WTC11 (cell line): ENCODE measurements at places on chromosomes 5 and 9. TPM values are rescaled to one million over a fixed set of nuclear protein-coding genes. Genes with fewer than 3 reads are reported as not detected.

QRFP gene
- total RNA-seq, result not detected in 3 replicates

ARHGAP26 gene
- total RNA-seq, result 19.1 to 22.3 TPM (median 21.8 TPM) in 3 replicates

RABGAP1 gene
- total RNA-seq, result 38.1 to 42.9 TPM (median 41.1 TPM) in 3 replicates

GRCh38 chr5:126062398-126063221 is 360.6 kb upstream of the GRAMD2B start:
- no peak for DNase-seq

GRCh38 chr9:80062567-80062966 is 490.8 kb downstream of the TLE4 start:
- DNase-seq, result no peak

- DNase-seq, result no peak
These were observed 382.2 kb upstream of the TLE4 start for GRCh38 chr9:79189511-79189924.

- DNase-seq, result no peak
These were observed 47.7 kb downstream of the MARCHF11 start for GRCh38 chr5:16131878-16132277.

DNA sequence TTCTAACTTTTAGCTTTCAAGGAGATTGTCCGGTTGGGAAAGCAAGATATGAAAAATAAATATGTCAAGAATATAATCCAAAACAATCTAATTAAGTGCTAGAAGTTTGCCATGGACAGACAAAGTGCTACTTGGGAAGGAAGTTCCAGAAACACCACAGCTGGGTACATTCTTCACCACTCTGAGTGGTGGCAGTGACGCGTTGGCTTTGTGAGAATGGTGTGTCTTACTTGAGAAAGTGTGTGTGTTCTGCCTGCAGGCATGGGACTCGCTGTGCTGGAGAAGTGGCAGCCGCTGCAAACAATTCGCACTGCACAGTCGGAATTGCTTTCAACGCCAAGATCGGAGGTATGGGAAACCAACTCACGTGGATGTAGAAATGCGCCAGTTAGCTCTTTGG is 177.2 kb downstream of the PCSK5 start:
- DNase-seq, result no peak

DNA sequence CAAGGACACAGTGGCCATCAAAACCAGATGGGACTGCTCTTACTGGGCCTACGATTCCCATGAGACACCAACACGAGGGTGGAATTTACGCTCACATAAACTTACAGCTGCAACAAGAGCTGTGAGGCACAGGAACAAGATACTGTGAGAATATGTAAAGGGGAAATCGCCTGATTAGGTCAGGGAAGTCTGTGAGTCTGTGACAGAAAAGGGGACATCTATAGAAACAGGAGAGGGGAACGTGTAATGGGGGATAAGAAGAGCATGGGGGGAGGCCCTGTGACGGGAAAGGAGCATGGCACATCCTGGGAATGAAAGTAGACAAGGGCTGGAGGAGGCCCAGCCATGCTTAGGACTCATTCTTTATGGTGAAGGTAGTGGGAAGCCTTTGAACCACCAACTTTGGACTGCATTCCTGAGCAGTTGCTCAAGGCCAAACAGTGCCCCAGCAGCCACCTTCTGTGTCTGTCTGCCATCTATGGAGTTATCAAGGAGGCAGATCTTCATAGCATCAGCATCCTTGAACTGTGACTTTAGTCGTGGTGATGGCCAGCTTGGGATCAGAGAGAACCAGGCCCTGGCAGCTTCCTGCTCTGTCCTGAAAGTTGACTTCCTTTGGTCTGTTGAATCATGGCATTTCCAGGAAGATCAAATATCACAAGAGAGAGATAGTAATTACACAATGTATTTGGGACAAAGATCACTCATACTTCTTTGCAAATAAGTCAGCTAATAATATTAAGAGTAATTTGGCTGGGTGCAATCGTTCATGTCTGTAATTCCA is 87.9 kb upstream of the FAM169A start:
- no peak for DNase-seq

GRCh38 chr9:18910435-18910834 is 122.6 kb downstream of the SAXO1 start:
- DNase-seq, result no peak
